ENCODE measurements at places on chromosomes 7 and 10.

DNA sequence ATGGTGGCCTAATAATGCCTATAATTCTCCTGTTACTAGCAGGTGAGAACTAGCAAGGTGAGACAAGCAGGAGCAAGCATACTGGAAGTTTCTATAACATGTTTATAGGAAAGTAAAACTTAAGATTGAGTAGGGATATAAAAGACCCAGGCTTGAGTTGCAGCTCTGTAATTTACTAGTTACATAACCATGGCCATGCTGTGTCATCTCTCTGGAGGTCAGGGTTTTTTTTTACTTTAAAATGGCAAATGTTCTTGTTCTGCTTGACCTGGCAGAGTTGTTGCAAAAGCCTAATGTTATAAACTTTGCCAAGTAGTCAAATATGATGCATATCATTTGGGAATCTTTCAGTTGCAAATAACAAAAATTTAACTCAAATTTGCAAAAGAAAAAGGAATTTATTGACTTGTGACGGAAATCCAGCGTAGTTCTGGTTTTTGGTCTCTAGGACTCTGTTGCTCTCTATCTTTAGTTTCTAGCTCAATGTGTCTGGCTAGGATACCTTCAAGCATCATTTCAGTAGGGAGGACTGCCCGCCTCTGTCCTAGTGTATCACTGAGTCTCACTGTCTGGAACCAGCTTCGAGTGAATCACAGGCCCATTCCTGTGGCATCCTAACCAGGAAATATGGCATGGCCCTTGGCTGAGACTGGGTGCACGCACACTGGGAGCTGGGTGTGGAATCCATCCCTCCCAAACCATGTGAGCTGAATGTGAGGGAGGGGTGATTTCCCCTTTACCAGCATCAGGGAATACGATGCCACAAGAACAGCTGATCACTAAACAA, 67.9 kb downstream of the ADAM22 start:
- DNase-seq, result peak; percentile 7

GRCh38 chr7:22128528-22128920, 182.8 kb upstream of the CDCA7L start:
- DNase-seq, result no peak

- no peak for DNase-seq
These were observed 365.3 kb upstream of the IGFBP3 start for GRCh38 chr7:46286356-46286755.

DNA sequence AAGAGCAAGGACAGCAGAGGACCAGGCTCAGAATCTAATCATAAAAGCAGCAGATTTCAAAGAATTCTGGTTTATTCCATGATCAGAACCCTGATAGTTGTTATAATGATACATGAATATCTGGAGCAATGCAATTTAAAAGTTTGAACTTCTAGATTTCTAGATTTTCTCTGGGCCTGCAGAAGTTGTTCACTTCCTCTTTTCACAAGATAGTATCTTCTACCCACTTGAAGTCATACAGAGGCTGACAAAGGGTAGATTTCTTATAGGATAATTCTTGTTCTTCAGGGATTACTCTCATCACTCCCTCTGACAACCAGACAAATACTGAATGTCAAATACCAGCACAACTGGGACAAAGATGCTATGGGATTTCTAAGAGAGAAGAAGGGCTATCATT, 320.0 kb upstream of the ETV1 start:
- DNase-seq, result no peak

DNA sequence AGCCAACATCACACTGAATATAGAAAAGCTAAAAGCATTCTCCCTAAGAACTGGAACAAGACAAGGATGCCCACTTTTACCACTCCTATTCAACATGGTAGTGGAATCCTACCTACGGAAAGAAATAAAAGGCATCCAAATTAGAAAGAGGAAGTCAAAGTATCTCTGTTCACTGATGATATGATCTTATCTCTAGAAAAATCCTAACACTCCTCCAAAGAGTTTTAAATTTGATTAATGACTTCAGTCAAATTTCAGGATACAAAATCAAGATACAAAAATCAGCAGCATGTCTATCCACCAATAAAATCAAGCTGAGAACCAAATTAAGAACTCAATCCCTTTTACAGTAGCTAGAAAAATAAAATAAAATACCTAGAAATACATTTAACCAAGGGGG, 35.3 kb upstream of the TNKS2 start:
- no peak for DNase-seq

GRCh38 chr7:142690554-142691182, 58.6 kb upstream of the PRSS1 start:
- no peak for DNase-seq

- no peak for DNase-seq
These were observed 26.9 kb downstream of the NACAD start for GRCh38 chr7:45061806-45062425.

- no peak for DNase-seq
These were observed 72.6 kb upstream of the RHEB start for GRCh38 chr7:151592330-151592729.

DNA sequence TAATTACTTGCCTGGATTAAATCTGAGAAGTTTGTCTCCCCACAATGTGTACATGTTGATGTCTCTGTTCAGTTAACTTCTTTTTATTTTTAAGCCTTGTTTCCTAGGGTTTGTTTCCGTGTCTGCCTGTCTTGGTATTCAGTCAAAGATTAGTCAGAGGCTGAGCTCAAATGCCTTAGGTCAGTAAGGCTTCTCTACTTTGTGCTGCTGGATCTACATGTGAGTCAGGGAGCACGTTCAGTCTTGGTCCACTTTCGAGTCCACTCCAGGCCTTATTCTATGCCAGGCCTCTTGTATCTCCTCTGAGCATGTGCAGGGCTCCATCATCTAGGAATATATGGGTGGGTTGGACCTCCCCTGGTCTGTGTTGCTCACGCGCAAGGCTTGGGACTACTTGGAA, 93.3 kb upstream of the FZD8 start:
- peak; percentile 48 for DNase-seq

GRCh38 chr7:1964913-1965578, 267.7 kb downstream of the MAD1L1 start:
- DNase-seq, result no peak

- no peak for DNase-seq
These were observed 179.4 kb upstream of the PRSS1 start for GRCh38 chr7:142569851-142570250.

GRCh38 chr7:159126311-159127260, 18.1 kb downstream of the VIPR2 start:
- no peak for DNase-seq

GRCh38 chr7:158097453-158098124, 490.0 kb downstream of the PTPRN2 start:
- no peak for DNase-seq

DNA sequence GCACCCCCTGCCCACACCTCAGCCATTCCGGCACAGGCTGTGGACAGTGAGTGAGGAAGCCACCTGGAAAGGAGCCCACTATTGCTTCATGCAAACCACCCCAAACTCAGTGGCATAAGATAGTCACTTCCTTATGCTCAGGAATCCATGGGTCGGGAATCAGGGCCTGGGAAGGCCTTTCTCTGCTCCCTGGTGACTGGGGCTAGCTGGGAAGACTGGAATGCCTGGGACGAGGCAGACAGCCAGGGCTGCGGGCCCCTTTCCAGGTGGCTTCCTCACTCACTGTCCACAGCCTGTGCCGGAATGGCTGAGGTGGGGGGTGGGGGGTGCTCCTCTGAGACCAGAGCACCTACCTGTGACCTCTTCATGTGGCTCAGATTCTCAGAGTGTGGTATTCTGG, 74.1 kb upstream of the GRB10 start:
- DNase-seq, result no peak

- DNase-seq, result no peak
These were observed 44.7 kb downstream of the TBXAS1 start for GRCh38 chr7:139873593-139874301.

DNA sequence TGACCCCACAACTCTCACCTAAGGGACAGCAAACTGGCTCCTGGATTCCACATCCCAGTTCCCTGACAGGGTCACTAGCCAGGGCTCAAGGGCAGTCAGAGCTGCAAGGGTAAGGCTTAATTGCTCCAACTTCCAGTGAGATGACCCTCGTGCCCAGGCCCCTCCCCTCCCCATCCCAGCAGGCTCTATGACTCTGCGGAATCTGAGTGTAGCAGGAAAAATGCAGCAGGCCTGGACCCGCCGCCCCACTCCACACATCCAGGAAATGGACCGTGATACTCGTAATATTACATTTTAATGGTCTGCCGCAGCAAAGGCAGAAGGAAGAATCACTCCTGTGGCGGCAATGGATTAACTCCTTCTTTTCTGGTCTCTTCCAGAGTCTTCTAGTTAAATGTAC, 91.7 kb upstream of the CHST15 start:
- no peak for DNase-seq

GRCh38 chr10:106025208-106025811, 1139.2 kb downstream of the SORCS1 start:
- no peak for DNase-seq

DNA sequence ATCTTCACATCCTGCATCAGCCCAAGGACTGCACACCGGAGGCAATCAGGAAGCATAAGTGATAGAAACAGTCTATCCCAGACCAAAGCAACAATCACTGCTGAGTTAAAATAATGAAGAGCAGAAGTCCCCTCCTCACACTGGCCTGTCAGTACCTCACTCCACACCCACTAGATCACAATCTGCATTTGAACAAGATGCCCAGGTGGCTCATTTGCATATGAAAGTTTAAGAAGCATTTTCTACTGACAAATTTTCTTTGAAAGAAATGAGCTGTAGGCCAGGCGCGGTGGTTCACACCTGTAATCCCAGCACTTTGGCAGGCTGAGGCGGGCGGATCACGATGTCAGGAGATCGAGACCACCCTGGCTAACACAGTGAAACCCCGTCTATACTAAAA, 77.4 kb downstream of the CUL2 start:
- DNase-seq, result no peak

GRCh38 chr7:13198036-13198435, 510.6 kb downstream of the ARL4A start:
- no peak for DNase-seq

DNA sequence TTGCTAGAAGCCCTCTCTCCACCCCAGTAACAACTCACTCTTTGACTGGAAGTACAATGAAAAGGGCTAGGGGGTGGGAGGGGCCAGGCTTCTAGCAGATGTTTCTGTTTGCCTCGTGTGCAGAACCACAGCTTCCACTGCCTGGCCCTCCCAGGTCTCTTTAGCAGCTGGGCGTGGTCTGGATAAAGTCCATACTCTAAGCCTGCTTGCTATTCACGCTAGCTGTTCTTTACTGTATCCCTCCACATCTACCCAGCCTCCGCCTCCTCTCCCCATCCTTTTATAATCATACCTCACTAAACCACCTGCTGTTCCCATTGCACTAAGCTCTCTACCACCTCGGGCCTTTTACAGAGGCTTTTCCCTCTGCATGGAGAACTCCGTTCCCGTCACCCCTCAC, 288.8 kb downstream of the CAMK1D start:
- DNase-seq, result peak; percentile 41

- peak; percentile 63 for DNase-seq
These were observed 1.3 kb downstream of the OR2F2 start for GRCh38 chr7:143936087-143937009.

DNA sequence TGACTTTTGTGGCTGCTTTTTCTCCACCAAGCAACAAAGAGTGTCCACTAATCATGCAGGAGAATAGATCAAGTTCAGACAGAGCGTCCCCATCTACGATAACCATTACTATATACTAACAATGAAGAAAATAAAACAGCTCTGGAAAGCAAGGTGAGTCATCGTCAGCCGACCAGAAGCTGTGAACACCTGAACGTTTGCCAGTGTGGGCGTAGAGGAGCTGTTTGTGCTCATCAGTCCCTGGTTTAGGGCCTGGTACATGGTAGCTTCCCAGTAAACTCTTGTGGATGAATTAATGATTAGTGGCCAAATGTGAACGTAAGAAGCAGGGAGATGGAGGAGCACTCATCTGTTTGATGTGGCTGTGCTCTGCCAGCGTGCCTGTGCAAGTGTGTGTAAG, 180.7 kb downstream of the EVX1 start:
- DNase-seq, result no peak

GRCh38 chr7:2638224-2638991, 6.6 kb downstream of the TTYH3 start:
- DNase-seq, result peak; percentile 90

- DNase-seq, result no peak
These were observed 65.1 kb downstream of the PAXIP1 start for GRCh38 chr7:154937837-154938236.

DNA sequence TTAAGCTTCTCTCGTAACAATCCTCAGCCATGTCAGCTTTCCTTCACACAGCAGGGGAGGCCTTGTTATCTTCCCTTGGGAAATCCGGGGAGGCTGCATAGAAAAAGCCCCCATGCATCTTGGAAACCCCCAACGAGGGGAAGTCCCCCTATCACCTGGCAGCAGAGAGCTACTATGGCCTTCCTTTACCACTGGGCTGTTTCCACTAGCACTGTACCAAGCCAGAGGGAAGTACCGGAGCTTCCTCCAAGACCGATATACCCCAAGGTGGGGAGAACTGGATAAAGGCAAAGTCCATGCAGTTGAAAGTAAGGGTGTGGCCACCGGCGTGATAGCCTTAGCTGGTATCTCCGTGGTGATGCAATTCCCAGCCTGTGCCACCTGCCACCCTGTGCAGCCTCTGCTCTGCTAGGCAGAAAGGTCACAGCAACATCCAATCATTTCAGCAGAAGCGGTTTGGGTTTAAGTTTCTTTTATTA, 4.4 kb upstream of the CLIP2 start:
- DNase-seq, result no peak

GRCh38 chr10:46046261-46046660, at the start of gene MSMB:
Gene MSMB (minus strand): TSS chr10:46046269. CDS start chr10:46046237, 32 bp downstream.
- no peak for DNase-seq

DNA sequence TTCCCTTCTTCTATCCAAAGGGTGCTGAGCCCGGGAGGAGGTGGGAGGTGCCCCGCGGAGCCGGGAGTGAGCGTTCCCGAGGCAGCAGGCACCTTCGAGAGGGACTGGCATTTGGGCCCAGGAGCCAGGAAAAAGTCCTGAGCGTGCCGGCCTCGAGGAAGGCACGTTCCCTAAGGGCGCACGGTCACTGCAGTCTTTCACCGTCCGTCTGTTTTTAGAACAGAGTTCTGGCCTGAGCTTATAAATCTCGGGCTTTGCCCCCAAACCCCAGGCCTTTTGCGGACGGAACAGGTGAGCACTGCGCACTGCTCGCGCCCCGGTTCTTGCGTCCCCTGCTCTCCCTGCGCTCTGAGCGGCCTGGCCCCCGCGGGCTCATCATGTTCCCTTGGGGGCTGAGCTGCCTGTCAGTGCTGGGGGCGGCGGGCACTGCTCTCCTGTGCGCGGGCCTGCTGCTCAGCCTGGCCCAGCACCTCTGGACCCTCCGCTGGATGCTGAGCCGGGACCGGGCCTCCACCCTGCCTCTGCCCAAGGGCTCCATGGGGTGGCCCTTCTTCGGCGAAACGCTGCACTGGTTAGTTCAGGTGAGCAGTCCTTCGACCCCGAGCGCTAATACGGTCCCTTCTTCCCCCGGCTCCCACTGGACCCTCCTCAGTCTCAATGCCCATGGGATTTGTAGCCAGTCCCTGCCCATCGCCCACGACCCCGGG, 442 bp downstream of the CYP26C1 start:
- no peak for DNase-seq

Data from fibroblast of skin of right quadriceps (primary cell).